ENCODE measurements at places on chromosomes 4 and X. TPM values are rescaled to one million over a fixed set of nuclear protein-coding genes. Genes with fewer than 3 reads are reported as not detected.

GRCh38 chrX:72280321-72280845 lies 3.3 kb upstream of the RPS4X start:
- no peak for DNase-seq

DNA sequence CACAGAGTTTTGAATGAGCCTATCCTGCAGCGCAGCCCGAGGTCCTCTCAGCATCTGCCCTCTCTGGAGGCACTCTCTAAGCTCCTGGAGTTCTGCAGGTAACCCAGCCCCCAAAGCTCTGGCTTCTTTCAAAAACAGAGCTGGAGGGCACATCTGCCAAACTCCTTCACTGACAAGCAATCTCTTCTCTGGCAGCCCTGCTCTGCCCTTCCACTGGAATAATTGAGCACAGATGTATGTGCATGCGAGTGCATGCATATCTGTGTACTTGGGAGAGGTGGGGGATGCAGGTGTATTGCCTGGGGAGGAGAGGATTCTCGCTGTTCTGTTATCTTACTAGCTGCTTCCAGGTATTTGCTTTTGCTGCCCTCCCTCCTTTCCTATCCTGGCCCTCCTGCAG lies 22.2 kb upstream of the PLP1 start:
- DNase-seq, result no peak

DNA sequence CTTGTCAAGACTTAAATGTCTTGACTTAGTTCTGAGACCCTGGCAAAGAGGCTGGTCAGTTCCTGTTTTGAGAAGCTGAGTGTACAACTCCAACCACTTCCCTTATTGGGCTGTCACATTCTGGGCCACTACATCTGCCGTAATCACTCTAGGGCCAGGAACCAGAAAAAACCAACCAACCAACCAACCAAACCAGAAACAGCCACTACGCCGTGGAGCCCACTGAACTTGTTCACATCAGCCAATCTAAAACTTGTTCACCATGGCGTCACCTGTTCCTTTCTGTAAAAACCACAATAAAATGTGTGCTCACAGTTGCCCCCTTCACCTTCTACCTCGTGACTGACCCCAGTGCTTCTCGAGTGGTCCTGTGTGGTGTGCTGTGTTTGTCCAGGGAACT lies 107.3 kb downstream of the JADE1 start:
- DNase-seq, result peak; percentile 2

ZNF141 gene
- 1.6 TPM for total RNA-seq

GRCh38 chr4:7425591-7426468 lies 8.9 kb downstream of the PSAPL1 start:
- no peak for DNase-seq
